ENCODE measurements at places on chromosomes 2 and 18. TPM values are rescaled to one million over a fixed set of nuclear protein-coding genes. Genes with fewer than 3 reads are reported as not detected.

DNA sequence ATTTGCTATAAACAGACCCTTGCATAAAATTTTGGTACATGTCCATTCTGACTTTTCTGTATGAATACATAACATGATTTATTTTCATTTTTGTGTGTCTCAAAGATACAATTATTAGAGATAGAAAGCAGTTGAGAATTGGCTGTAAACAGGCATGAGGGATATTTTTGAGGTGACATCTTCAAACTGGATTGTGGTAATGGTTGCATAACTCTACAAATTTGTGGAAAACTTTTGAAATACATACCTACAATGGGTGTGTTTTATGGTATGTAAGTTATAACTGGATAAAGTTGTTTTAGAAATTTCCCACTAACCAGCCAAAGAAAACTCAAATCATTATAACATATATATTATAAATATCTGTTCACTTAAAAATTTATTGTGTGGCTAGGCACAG, 39.6 kb downstream of the GREB1L start:
- DNase-seq: no peak

GRCh38 chr2:43323857-43324256, 97.5 kb upstream of the ZFP36L2 start:
- DNase-seq: no peak

- DNase-seq: no peak
Measured at GRCh38 chr2:113357071-113357470, 78.3 kb upstream of the PAX8 start.

Gene SLC4A3
- total RNA-seq: 5.5 TPM

Gene EGR4
- total RNA-seq: not detected

Measured in muscle of leg (tissue), 16 donors.